Activated T-cell treated with anti-CD3 and anti-CD28 coated beads, Interleukin-2, amount 50 U/mL, for 72 hours (primary cell): ENCODE measurements at places on chromosomes 2 and 18. TPM values are rescaled to one million over a fixed set of nuclear protein-coding genes. Genes with fewer than 3 reads are reported as not detected.

GRCh38 chr18:4106407-4107033 lies 348.6 kb downstream of the DLGAP1 start:
- no peak overlapping the region for H3K4me3 ChIP-seq
- DNase-seq: peak; percentile 65
- no peaks in the 10 kb centered on the region for H3K4me1 ChIP-seq
- no peaks in the 10 kb centered on the region for H3K27me3 ChIP-seq

The UCN gene
- total RNA-seq: 7.6 TPM

DNA sequence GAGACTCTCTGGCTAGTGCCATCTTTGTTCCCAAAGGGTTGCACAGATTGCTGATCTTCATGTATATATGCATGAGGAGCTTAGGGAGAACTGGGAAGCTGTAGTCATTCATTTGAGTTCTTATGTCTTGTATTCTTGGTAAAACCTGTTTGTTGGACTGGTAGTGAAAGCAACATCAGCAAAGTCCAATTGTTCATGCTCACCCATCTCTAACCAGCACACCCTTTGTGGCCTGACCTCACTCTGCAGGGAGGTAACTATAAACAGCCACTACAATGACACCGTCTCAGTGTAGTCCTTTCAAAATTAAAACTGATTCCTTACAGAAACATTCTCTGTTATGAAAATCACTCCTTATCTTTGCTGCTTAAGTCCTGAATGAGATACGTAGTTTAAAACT lies 13.9 kb upstream of the LMAN1 start:
- no peak overlapping the region for H3K27ac ChIP-seq
- DNase-seq: no peak

The UBR3 gene
- total RNA-seq: 23.6 TPM

GRCh38 chr2:204692790-204693189 lies 147.5 kb downstream of the PARD3B start:
- H3K4me1 ChIP-seq: no peaks in the 10 kb centered on the region
- no peak overlapping the region for H3K27ac ChIP-seq
- DNase-seq: no peak
- H3K27me3 ChIP-seq: no peaks in the 10 kb centered on the region
- no peaks in the 10 kb centered on the region for H3K36me3 ChIP-seq

The HOXD3 gene
- not detected for total RNA-seq

DNA sequence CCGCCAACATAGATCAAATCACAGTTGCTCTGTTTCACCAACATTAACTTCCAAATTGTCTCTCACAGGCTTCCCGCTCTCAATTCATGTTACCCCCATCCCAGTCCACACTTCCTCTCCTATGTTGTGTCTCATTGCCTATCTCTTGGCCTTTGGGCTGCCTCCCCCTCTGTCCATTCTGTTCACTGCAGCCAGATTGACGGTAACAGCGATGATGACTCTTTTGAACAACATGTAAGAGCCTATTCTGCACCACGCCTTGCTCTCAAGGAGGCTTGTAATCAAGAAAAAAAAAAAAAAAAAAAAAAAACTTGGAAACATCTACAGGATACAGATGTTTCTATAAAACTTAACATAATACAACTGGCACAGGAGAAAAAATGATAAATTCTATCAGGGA lies 77.3 kb upstream of the RMDN2 start:
- H3K4me1 ChIP-seq: peaks cover 21% of the 10 kb centered on the region
- DNase-seq: no peak
- H3K36me3 ChIP-seq: no peaks in the 10 kb centered on the region

GRCh38 chr2:206112108-206112507 lies 26.1 kb upstream of the INO80D start:
- no peak for DNase-seq
- no peak overlapping the region for H3K4me3 ChIP-seq
- H3K36me3 ChIP-seq: peaks cover 10% of the 10 kb centered on the region
- H3K27me3 ChIP-seq: no peaks in the 10 kb centered on the region

The PPM1B gene
- 60.1 TPM for total RNA-seq

The SLC14A1 gene
- total RNA-seq: 6.2 TPM

DNA sequence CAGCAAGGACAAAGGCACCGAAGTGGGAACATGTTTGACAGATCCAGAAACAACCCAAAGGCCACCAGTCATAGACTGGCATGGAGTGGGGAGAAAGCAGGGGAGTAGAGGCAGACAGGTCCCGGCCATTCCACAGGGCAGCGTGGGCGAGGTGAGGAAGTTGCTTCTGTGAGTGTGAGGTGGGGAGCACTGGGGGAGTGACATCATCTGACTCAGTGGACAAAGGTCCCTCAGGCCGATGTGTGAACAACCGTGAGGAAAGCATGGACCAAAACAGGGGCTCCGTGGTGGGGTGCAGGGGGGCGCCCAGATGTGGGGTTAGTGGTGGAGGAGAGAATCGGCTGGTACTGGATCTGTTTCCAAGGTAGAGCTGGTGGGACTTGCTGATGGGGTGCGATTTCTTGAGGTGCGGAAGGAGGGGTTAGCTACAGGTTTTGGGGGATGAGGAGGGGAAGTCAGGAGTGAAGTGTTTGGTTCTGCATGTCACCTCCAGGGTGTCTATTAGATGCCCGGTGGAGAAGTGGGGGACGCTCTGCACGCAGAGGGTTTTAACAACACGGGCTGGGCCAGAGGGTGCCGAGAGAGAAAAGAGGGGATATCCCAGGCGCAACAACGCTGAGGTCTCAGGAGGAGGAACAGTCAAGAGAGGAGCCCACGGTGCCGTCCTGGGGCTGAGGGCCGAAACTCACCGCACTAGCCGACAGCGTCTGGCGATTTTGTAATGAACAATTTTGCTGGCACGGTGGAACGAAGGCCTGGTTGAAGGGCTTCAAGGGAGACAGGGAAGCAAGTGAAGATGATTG lies 2.5 kb upstream of the SFT2D3 start:
- no peak overlapping the region for H3K4me3 ChIP-seq
- no peak for DNase-seq
- no peaks in the 10 kb centered on the region for H3K36me3 ChIP-seq
- H3K4me1 ChIP-seq: peaks cover 28% of the 10 kb centered on the region
- H3K27ac ChIP-seq: no peak overlapping the region
- H3K27me3 ChIP-seq: no peaks in the 10 kb centered on the region

The METTL21A gene
- total RNA-seq: 12.4 TPM

DNA sequence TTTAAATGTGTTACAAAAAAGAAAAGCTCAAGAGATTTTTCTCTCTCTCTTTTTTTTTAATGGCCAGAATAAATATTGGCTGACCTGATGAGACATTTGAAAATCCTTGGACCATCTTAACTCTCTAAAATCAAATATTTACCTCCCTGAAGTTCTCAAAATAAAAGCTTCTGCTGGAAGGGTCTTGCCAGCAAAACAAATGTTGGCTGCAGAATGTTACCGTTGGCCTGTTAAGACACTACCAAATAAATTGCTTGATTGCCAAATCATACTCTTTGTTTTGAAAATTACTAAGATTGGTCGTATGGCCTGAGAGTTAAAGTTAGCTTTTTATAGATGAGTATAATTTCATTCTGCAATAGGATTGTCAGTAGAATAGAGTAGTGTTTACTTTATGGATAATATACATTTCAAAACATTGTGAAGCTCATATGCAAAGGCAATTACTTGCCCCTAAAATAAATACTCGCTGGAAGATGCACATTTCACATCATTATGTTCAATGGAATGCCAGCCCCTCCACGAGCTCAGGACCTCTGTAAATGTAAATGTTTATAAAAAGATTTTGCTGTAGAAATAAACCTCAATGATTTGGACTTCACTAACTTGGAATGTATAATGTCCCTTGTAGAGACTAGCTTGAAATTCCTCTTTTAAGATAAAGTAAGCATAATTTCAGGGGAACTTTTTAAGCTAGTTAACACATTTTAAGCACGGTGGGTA lies 193.4 kb downstream of the SOX11 start:
- H3K36me3 ChIP-seq: no peaks in the 10 kb centered on the region
- no peaks in the 10 kb centered on the region for H3K4me1 ChIP-seq
- no peak overlapping the region for H3K4me3 ChIP-seq
- H3K27me3 ChIP-seq: no peaks in the 10 kb centered on the region
- no peak overlapping the region for H3K27ac ChIP-seq
- DNase-seq: no peak

- H3K36me3 ChIP-seq: no peaks in the 10 kb centered on the region
- no peak for DNase-seq
- H3K27ac ChIP-seq: no peak overlapping the region
- H3K4me1 ChIP-seq: no peaks in the 10 kb centered on the region
- H3K27me3 ChIP-seq: no peaks in the 10 kb centered on the region
These were observed 16.4 kb downstream of the EEF1B2 start for GRCh38 chr2:206176121-206176520.

DNA sequence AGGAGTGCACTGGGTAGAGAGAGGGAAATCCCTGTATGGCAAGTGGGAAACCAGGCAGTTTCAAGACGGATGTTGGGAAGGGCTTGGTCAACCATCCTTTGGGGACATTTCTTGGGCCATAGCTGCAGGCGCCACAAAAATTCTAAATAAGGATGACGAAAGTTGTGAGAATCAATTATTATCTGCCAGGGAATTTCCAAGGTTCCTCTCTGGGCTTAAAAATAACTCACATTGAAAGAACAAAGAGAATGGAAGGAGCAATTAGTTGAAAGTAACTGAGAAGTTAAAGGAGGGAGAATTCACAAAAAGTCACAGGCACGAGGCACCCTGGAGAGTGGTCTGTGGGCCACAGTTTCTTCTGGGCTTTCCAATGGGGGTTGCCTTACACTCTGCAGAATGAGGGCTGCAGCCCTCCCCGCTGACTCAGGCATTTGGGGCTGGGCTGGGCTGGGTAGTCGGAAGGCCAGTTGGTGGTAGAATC lies 195.7 kb downstream of the SMAD7 start:
- DNase-seq: no peak
- H3K27me3 ChIP-seq: no peaks in the 10 kb centered on the region
- no peak overlapping the region for H3K27ac ChIP-seq
- no peak overlapping the region for H3K4me3 ChIP-seq

GRCh38 chr2:124755386-124755785 lies 730.3 kb downstream of the CNTNAP5 start:
- H3K27ac ChIP-seq: no peak overlapping the region
- no peaks in the 10 kb centered on the region for H3K4me1 ChIP-seq
- no peaks in the 10 kb centered on the region for H3K27me3 ChIP-seq

DNA sequence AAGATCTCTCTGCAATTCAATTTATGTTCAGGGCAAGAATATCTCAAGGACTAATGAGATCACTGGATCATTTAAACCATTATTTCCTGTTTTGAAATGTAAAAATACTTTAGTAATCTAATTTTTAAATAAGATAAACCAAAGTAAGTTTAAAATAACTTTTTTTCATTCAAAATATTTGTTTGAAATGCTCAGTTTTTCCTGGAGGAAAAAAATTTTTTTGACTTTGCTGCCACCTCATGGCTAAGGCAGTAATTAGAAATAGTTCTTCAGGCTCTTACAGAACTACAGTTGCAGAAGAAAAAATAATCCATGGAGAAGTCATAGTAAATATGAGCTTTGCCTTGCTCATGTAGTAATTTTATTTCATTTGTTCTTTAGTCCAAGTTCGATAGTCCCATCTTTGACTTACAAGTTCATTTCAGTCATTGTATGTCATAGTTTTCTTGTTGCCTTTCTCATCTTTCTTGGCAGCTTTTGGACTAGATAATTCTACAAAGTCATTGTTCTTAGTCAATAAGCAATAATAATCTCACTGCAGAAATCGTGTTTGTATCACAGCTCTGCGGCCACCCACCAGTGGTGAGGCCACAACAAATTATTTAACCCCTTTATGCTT lies 127.4 kb downstream of the DPP4 start:
- DNase-seq: no peak
- H3K36me3 ChIP-seq: no peaks in the 10 kb centered on the region

DNA sequence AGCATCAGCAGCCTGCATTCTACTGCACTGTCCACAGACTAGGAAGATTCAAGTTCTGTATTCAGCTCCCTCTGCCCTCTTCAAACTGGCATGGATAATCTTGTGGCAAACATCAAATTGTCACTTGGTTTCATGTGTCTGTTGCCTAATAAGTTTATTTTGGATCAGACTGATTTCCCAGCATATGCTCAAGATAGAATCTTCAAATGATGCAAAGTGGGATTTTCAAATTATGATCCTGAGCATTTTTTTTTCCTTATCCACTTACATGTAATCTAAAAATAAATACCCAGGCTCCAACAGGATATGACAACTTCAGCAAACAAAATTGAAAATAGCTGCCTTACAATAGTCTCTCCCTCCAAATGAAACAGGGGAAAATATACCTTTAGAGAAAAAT lies 160.9 kb upstream of the VRK2 start:
- peaks cover 6% of the 10 kb centered on the region for H3K27me3 ChIP-seq
- no peaks in the 10 kb centered on the region for H3K4me1 ChIP-seq
- H3K27ac ChIP-seq: no peak overlapping the region

The FAM228A gene
- total RNA-seq: 0.14 TPM

The DSG3 gene
- not detected for total RNA-seq

GRCh38 chr2:209830722-209831465 lies 59.3 kb downstream of the UNC80 start:
- no peak overlapping the region for H3K27ac ChIP-seq
- no peak overlapping the region for H3K4me3 ChIP-seq
- no peaks in the 10 kb centered on the region for H3K4me1 ChIP-seq
- H3K27me3 ChIP-seq: no peaks in the 10 kb centered on the region
- DNase-seq: no peak
- no peaks in the 10 kb centered on the region for H3K36me3 ChIP-seq

GRCh38 chr2:172011812-172012575 lies 12.2 kb downstream of the METAP1D start:
- H3K4me1 ChIP-seq: peaks cover 26% of the 10 kb centered on the region
- no peak for DNase-seq
- no peaks in the 10 kb centered on the region for H3K27me3 ChIP-seq
- peaks cover 3% of the 10 kb centered on the region for H3K36me3 ChIP-seq
- no peak overlapping the region for H3K27ac ChIP-seq

GRCh38 chr18:7232218-7232617 lies 1.3 kb downstream of the LRRC30 start:
- peaks cover 1% of the 10 kb centered on the region for H3K36me3 ChIP-seq
- no peak overlapping the region for H3K4me3 ChIP-seq
- no peak for DNase-seq
- no peaks in the 10 kb centered on the region for H3K4me1 ChIP-seq
- H3K27me3 ChIP-seq: no peaks in the 10 kb centered on the region

DNA sequence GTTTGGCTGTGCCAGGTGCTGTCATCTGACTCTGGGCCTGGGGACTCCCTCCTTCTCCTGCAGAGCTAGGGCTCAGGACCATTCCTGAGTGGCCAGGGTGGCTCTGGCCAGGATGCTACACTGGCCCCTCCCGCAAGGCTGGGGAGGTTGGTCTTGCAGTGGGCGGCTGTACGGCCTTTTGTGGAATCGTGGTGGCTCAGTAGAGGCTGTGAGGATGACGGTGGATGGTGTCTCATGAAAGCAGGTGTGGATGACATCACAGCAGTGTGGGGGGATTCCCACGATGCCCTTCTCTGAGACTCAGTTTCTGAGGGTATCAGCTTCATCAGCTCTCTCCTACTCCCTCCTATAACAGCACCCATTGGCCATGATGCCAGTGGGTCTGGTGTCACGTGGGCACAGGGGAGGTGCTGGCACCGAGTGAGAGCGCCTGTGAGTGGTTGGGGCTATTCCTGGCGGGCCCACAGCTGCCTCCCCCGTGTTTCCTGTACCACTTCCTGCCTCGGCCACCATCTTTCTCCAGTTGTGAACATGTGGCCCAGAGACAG lies 144.2 kb upstream of the HDAC4 start:
- DNase-seq: peak; percentile 85
- peaks cover 23% of the 10 kb centered on the region for H3K27me3 ChIP-seq
- H3K4me1 ChIP-seq: peaks cover 66% of the 10 kb centered on the region
- peaks cover 2% of the 10 kb centered on the region for H3K36me3 ChIP-seq
